Anterior cingulate cortex (tissue), 58 donors: ENCODE measurements at places on chromosomes 6 and 20.
A peak's percentile ranks its signal among the peaks of the same experiment; 100 is the strongest.

DNA sequence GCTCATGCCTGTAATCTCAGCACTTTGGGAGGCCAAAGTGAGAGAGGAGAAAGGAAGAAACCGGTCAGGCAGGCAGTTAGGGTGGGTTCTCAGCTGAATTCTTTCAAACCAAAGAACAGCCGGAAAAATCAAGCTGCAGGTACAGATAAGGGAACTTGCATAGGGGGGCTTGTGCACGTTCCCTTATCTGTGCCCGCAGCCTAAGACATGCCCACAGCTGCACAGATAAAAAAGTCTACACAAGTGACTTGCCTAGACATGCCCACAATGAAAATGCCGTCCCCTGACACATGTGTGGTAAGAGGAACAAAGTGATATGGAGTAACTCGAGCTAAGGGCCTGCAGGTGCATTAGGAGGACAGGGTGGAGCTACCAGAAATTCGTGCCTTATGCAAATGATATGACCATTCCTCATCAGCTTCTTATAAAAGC is 175.8 kb upstream of the SALL4 start:
- DNase-seq, result no peak

GRCh38 chr6:64330694-64331307 is 695.2 kb downstream of the PHF3 start:
- DNase-seq, result peak; percentile 0

- DNase-seq, result no peak
These were observed 1109.0 kb upstream of the FLRT3 start for GRCh38 chr20:15446373-15446772.

GRCh38 chr6:103193413-103193812 is 1666.3 kb downstream of the HACE1 start:
- no peak for DNase-seq

- DNase-seq, result no peak
These were observed 62.0 kb downstream of the FHL5 start for GRCh38 chr6:96624957-96625356.

GRCh38 chr20:40232273-40232672 is 456.8 kb downstream of the MAFB start:
- DNase-seq, result no peak

DNA sequence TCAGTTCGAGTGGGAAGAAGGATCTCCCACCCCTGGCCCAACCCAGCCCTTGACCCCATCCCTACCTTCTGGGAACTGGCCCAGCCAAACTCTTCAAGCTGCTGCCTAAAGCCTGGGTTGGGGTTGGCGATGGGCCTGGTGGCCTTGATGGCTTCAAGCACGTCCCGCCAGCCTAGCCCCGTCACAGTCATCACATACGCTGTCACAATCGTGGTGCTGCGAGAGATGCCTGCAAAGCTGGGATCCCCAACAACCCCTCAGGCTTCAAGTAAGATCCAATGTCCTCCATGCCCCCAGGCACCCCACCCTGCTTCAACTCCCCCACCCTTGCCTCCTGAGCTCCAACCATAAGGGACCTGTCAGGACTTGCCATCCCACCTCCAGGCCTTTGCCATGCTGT is 7.8 kb downstream of the DUSP15 start:
- no peak for DNase-seq

DNA sequence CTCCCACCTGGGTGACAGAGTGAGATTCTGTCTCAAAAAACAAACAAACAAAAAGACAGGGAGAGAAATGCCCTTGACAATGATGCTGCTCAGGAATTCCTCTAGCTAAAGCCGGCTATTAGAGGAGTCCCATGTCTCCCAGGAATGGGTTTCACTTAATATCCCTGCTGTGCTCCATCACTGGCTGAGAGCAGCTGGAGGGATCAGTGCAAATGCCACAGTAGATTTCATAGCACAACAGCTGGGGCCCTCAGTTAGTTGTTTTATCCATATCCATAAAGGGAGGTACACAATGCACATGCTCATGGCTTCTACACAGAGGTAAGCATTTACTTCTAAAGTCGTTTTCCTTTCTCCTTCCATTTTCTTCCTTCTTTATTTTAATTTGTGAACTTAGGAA is 742.0 kb upstream of the POU3F2 start:
- DNase-seq, result no peak

- DNase-seq, result no peak
These were observed 58.6 kb upstream of the DACT2 start for GRCh38 chr6:168377856-168378832.

DNA sequence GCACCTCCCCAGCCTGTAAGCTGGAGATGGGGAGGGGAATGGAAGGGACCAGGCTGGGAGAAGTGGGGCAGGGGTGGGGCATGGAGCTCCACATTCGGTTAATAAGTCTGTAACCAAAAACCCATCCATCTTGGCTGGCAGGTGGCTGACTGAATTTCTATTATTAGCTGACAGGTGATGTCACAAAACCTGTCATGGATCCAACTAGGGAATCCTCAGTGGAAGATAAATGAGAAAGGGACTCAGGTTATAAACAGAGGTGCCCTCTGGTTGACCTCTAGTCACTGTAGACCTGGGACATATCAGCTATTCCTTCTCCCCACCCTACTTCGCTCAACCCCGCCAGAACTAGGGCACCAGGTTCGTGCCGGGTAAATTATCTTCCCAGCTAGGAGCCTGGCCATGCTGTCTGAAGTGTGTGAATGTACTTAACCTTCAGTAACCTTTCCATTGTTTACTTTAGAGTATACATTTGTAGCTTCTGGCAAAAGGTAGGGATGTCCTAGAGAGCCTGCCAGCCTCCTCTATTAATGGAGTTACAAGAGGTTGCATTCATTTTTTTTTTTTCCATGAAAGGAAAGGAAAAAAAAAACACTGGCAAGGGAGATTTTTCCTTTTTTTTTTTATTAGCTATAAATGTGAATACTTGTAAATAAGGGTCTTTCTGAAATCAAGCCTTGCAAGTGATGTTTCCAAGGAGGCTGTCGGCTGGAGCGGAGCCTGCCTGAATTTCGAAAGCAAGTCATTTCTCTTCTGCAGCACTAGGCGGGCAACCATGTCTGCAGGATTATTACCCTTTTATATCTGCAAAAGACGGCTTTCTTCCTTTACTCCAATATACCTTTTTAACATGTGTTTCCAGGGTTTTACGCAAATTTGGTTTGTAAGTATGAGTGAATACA is 135.9 kb downstream of the TMEM242 start:
- no peak for DNase-seq

- DNase-seq, result no peak
These were observed 105.8 kb upstream of the ADGRF1 start for GRCh38 chr6:47147836-47148344.

- DNase-seq, result no peak
These were observed 126.2 kb downstream of the CD164 start for GRCh38 chr6:109255946-109256640.

DNA sequence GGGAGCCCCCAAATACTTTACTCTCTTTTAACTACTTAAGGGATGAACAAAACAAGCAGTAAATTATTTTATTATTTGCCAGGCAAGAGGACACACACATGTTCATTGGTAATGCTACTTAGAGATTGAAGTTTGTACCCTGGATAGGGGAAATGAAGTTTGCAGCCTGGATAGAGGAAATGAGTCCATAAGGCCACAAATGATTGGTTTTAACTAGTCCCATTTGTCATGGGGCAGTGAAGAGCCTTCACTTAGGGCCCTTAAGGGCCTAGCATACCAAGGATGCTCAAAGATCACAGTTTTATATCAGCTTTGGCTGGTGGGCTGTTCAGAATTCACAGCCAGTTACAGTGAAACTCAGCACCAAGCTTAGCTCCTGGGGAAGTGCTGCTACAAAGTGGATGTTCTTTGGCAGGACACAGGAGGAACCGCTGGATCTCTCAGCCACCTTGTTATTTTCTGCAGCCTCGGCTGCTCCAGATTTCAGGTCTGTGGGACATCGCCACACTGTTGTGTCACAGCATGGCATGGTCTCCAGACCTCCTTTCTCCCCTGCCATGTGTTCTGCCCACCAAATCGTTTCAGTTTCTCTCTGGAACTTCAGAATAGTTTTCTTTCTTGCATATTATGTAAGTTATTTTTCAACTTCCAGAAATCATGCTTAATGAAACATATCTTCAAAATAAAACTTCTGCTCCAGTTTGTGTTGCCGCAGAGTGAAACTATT is 41.8 kb downstream of the NCOA7 start:
- DNase-seq, result no peak

DNA sequence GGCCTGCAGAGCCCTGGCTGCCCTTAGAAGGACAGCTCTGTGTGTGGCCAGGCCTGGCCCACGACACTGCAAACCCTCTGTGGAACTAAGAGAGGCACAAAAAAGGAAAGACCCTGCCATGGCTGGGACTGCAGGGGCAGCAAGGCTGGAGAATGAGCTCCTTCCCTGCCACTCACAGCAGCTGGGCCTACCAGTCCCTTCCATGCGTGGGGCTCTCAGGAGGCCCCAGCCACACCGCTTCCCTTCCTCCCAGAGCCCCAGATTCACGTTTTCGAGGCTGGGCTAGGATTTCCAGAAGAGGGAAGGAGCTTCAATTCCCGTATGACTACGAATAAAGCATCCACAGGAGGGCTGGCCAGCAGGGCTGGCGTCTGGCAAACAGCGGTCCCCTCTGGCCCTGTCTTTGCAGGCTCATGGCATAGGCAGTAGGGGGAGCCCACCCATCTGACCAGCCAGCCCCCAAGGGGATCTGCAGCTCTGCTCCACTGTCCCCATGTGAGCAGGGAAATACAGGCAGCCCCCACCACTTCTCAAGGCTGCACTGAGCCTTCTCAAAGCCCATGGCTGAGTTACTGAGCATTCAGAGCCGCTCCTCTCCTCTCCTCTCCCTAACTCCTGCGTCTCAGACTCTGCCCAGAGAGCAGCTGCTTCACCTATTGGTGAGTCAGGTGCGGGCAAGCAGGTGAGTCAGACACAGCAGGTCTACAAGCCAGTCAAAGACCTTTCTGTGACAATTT is 53.1 kb downstream of the NINL start:
- peak; percentile 48 for DNase-seq

DNA sequence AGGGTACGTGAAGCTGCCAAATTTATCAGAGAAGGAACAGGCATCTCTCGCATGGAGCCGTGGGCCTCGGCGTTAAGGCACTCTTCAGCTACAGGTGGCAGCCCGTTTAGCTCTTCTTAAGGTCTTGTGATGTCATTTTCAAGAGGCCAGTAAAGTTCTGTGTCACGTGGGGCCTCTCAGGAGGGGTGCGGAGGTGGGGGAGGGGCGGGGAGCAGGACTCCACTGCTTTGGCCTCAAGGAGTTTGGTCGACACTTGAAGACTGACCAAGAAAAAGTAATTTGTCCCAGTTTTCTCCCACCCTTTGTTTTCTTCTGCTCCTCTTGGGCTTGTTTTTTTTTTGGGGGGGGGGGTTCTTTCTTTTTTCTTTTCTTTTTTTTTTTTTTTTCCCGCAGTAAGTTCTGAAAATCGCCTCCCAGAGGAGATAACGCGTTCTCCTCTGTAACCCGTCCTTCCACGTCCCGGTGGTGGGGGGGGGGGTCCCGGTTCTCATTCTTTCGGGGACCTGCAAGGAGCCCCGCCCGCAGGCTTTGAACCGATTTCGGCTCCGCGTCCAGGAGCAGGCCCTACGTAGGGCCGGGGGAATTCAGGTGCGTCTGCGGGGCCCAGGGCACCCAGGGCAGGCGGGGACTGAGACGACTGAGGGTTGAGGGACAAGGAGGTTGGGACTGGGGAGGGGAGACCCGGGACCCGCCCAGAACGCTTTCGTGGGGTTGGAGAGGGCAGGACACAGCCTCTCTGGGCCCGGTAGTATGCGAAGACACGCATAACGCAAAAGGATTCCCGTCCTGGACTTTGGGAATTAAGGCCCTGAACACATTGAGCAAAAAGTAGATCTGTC is 26.0 kb downstream of the GPX6 start:
- no peak for DNase-seq

DNA sequence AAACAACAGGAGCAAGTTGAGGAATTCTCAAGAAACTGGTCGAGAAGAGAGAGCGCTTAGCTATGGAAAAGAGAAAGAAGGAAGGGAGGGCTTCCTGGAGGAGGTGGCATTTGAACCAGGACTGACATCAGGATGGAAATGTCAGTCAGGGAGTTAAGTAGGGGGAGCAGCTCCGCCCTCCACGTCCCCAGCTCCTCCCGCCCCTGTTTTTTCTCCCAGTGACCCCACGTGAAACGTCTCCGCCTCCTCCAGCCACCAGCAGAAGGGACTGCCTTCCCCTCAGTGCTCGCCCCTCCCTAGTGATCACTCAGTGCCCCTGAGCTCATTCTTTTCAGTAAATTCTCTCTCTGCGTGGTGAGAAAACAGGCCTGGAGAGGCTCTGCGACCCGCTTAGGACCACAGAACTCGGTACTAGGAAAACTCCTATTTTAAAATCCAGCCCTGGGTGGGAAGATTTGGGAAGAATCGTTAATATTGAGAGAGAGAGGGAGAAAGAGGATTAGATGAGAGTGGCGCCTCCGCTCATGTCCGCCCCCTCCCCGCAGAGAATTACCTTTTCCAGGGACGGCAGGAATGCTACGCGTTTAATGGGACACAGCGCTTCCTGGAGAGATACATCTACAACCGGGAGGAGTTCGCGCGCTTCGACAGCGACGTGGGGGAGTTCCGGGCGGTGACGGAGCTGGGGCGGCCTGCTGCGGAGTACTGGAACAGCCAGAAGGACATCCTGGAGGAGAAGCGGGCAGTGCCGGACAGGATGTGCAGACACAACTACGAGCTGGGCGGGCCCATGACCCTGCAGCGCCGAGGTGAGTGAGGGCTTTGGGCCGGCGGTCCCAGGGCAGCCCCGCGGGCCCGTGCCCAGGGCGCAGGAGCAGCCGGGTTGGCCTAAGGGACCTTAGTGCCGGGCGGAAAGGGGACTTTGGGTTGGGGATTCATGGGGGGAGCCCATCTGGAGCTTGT is 4.6 kb downstream of the HLA-DPB1 start:
- peak; percentile 26 for DNase-seq

DNA sequence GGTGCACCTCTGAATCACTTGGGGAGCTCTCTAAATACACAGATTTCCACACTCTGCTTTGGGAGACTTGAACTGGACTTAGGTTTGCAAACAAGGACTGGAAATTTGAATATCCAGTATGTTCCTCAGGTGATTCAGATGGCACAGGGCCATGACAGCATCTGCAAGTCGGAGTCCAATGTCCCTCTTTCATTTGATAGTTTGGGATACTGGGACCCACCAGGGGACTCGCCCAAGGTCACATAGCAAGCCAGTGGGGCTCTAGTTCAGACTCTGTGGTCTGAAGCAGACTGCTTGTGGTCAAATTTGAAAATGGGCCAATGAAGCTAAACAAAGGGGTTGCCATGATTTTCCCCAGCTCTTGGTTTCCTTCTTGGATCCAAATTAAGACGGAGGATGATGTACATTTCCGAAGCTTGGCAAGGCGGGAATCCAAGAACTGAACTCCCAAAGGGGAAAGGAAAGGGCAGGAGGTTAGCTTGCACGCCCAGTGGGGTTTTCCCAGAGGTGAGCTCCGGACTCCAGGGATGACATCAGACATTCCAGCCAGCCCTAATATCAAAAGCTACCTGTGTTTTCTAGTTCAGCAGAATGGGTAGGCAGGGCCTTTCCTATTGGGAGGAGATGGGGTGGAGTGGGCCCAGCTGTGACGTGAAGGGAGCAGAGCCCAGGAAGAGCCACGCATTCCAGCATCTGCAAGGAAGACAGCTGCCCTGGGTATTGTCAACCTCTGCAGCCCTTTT is 3.4 kb upstream of the SYS1 start:
- no peak for DNase-seq

DNA sequence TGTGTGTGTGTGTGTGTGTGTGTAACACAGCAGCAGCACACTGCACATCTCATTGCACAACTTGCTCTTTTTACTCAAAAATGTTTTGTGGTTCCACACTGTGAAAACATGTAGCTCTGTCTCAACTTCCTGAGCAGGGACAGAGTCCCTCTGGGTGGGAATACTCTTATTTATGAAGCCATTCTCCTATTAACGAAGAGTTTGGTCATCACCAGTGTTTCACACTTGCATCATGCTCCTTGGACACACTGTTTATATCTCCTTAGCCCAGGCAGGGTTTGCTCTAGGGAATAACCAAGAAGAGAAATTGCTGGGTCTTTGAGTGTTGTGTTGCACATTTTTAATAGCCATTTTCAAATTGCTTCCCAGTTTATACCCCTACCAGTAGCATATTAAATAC is 53.6 kb downstream of the ZNF831 start:
- DNase-seq, result no peak
